Activated CD8-positive, alpha-beta T cell treated with anti-CD3 and anti-CD28 coated beads for 36 hours (primary cell): ENCODE measurements at places on chromosomes 11 and 22. TPM values are rescaled to one million over a fixed set of nuclear protein-coding genes. Genes with fewer than 3 reads are reported as not detected.

DNA sequence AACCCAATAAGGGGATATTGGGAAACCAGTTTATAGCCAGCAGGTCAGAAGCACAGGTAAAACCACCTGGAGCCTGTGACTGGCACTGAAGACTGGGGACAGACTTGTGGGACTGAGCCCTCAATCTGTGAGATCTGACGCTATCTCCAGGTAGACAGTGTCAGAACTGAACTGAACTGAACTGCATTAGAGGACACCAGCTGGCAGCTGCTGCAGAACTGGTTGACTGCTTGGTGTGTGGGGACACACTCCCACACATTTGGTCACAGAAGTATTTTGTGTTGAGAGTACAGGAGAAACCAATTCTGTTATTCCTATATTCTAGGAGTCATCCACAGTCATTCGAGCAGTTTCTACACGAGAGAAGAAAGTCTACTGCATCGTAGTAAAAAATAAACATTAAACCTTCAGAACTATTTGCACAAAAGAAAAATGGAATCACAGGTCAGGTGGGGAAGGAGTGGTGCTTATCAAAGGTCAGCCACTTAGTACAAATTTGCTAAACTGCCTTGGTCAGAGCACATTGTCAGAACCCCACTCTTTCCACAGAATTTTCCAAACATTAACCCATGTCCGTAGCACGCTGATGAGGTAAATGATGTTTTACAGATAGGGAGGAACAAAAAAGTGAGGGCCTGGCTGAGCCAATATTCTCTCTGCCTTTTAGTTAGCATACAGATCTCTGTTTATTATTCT lies 77.2 kb downstream of the SIK3 start:
- peaks cover 72% of the 10 kb centered on the region for H3K4me1 ChIP-seq
- no peak overlapping the region for H3K4me3 ChIP-seq
- DNase-seq = peak; percentile 37
- no peaks in the 10 kb centered on the region for H3K27me3 ChIP-seq
- peak overlapping the region; percentile 63 for H3K27ac ChIP-seq

GRCh38 chr22:27270818-27271510 lies 530.6 kb downstream of the MN1 start:
- no peak overlapping the region for H3K27ac ChIP-seq
- DNase-seq = no peak
- no peaks in the 10 kb centered on the region for H3K36me3 ChIP-seq
- H3K4me1 ChIP-seq = no peaks in the 10 kb centered on the region

GRCh38 chr11:73758451-73758850 lies 2.4 kb downstream of the RAB6A start:
- DNase-seq = no peak
- peaks cover 11% of the 10 kb centered on the region for H3K36me3 ChIP-seq
- H3K27me3 ChIP-seq = no peaks in the 10 kb centered on the region
- peak overlapping the region; percentile 87 for H3K4me3 ChIP-seq

DNA sequence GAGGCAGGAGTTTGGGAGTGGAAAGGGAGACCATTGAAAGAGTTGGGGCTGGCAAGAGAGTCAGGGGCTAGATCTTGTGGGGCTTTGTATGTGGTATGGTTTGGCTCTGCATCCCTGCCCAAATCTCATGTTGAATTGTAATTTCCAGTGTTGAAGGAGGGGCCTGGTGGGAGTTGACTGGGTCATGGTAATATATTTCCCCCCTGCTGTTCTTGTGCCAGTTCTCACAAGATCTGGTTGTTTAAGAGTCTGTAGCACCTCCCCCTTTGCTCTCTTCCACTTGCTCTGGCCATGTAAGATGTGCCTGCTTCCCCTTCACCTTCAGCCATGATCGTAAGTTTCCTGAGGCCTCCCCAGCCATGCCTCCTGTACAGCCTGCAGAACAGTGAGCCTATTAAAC lies 10.1 kb upstream of the RAB3IL1 start:
- no peak overlapping the region for H3K4me3 ChIP-seq
- H3K36me3 ChIP-seq = no peaks in the 10 kb centered on the region
- H3K27ac ChIP-seq = no peak overlapping the region
- peaks cover 3% of the 10 kb centered on the region for H3K27me3 ChIP-seq

GRCh38 chr11:112459001-112459400 lies 198.3 kb upstream of the PLET1 start:
- H3K36me3 ChIP-seq = no peaks in the 10 kb centered on the region
- no peaks in the 10 kb centered on the region for H3K4me1 ChIP-seq
- H3K4me3 ChIP-seq = no peak overlapping the region
- peaks cover 2% of the 10 kb centered on the region for H3K27me3 ChIP-seq

DNA sequence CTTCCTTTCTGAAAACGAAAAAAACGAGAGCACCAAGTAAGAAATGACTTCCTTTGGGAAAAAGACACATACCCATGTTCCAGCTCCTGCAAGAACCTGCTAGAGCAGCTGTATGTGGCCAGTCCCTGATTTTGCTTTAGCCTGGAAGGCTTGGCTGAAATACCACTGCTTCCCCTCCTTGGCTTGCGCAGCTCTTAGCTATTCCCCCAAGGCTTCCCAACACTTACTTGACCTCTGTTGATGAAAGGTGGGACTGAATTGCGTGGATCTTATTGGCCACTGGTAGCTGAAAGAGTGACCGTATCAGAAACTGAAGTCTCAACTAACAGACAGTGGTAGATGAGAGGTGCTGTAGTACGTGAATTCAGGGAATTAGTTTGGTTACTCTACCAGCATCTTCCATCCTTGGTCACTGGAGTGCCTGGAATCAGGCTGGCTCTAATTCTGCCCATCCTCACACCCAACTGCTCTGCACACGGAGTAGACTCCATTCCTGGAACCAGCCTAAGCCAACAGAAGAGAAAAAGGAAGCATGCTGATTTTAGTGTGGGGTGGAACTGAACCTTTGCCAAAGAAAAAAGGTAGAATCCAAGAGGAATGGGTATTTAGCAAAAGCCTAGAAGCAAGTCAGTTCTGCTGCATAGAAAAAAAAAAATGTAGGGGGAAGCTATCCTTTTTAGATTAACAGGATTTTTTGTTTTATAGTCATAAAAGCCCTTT lies 73.8 kb upstream of the CRTAM start:
- H3K4me1 ChIP-seq = peaks cover 8% of the 10 kb centered on the region
- no peak overlapping the region for H3K4me3 ChIP-seq
- no peak for DNase-seq
- H3K36me3 ChIP-seq = peaks cover 1% of the 10 kb centered on the region

DNA sequence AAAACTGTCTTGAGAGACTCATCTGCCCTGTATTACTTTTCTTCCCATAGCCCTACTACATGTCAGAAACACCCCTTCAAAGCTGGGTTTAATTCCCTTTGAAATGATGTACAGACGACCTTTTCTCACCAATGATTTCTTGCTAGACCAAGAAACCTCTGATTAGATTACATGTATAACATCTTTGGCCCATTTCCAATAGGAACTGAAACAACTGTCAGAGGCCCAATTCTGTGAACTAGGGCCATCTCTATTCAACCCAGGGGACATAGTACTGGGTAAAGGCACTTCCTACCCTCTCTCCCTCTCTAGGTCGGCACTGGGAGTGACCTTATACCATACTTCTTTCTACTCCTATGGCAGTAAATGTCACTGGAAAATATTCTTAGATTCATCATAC lies 19.4 kb downstream of the NPAT start:
- peaks cover 70% of the 10 kb centered on the region for H3K4me1 ChIP-seq
- H3K27ac ChIP-seq = peak overlapping the region; percentile 34
- H3K36me3 ChIP-seq = peaks cover 75% of the 10 kb centered on the region
- H3K27me3 ChIP-seq = no peaks in the 10 kb centered on the region
- no peak overlapping the region for H3K4me3 ChIP-seq

GRCh38 chr11:114049050-114049449 lies 10.5 kb upstream of the ZBTB16 start:
- DNase-seq = no peak
- no peaks in the 10 kb centered on the region for H3K36me3 ChIP-seq

Gene TRPT1
- total RNA-seq = 41.5 TPM

Gene FOXR1
- total RNA-seq = not detected

GRCh38 chr22:43829904-43830851 lies 18.1 kb upstream of the EFCAB6 start:
- no peaks in the 10 kb centered on the region for H3K4me1 ChIP-seq
- H3K36me3 ChIP-seq = no peaks in the 10 kb centered on the region
- peaks cover 6% of the 10 kb centered on the region for H3K27me3 ChIP-seq

DNA sequence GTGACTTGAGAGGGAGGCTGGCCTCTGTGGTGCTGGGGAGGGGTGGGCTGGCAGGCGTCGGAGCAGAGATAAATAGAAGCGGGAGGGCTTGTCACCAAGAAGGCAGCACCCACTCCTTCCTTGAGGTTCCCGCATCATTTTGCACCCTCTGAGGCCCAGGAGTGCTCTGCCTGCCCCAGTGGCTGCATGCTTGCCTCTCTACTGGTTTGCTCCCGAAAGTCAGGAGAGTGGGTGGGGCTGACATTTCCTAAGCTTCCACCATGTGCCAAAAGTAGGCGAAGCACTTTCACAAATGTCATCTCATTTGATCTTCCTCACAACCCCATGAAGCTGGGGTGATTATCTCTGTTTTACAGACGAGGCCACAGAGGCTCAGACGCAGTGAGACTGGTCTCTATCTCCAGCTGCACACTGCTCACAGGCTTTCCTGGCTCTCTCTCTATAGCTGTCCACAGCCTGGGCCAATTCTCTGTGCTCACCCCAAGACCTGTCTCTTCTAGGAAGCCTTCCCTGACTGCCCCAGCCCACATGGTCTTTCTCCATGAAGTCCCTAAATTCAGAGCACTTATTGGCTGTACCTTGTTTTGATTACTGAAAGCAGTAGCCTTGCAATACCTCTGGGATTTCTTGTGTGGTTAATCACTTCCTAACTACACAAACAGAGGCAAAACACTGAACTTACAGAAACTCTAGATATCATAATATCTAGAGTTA lies 2.6 kb upstream of the UCP3 start:
- H3K4me1 ChIP-seq = peaks cover 92% of the 10 kb centered on the region
- DNase-seq = peak; percentile 76
- H3K27me3 ChIP-seq = no peaks in the 10 kb centered on the region
- peak overlapping the region; percentile 17 for H3K4me3 ChIP-seq
- H3K36me3 ChIP-seq = peaks cover 24% of the 10 kb centered on the region

DNA sequence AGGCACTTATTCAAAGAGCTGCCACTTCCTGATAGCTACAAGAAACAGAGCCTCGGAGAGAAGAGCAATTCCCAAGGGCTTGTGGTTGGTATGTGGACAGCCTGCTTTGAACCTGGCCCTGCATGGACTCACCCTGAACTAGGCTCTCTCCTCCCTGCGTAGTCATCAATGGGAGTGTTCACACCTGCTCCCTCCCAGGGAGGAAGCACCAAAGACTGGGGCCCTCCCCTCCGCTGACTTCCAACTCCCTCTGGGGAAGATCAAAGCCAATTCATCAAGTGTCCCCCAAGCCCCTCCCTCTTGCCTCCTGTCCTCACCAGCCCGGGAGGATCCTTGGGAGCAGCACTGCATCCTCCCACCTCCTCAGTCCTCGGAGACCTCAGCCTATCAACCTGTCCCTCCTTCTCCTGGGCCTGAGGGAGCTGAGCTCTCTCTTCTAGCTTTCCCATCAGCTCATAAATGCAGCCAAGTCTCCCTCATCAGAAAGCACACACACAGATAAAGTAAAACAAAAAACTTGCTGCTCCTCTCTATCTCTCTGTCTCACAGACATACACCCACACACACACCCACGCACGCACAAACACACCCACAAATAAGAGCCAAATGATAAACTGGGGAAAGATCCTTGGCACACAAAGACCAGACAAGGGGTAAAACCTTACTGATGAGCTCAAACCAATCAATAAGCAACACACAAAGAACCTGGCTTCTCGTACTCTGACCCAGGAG lies 3.3 kb downstream of the A4GALT start:
- H3K27ac ChIP-seq = no peak overlapping the region
- no peaks in the 10 kb centered on the region for H3K36me3 ChIP-seq
- DNase-seq = no peak
- H3K27me3 ChIP-seq = peaks cover 46% of the 10 kb centered on the region

GRCh38 chr11:129278586-129279319 lies 86.6 kb upstream of the ARHGAP32 start:
- peak overlapping the region; percentile 33 for H3K27ac ChIP-seq
- H3K36me3 ChIP-seq = no peaks in the 10 kb centered on the region
- peaks cover 31% of the 10 kb centered on the region for H3K4me1 ChIP-seq

DNA sequence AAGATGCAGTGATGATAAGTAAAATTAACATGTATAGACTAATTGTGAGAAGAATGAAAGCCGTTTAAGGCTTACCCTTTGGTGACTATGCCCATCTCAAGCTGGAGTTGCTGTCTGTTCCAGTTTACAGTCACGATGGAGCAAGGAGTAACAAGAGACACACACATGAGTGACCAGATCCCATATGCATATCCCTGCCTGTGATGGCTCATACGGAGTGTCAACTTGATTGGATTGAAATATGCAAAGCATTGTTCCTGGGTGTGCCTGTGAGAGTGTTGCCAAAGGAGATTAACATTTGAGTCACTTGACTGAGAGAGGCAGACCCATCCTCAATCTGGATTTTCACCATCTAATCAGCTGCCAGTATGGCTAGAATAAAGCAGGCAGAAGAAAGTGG lies 786.8 kb downstream of the FAM181B start:
- no peak overlapping the region for H3K4me3 ChIP-seq
- peaks cover 2% of the 10 kb centered on the region for H3K4me1 ChIP-seq
- no peaks in the 10 kb centered on the region for H3K27me3 ChIP-seq
- no peaks in the 10 kb centered on the region for H3K36me3 ChIP-seq
- DNase-seq = no peak
- H3K27ac ChIP-seq = no peak overlapping the region

Gene TMEM86A
- total RNA-seq = 0.34 TPM

GRCh38 chr11:43574949-43575912 lies 105.3 kb upstream of the HSD17B12 start:
- H3K4me3 ChIP-seq = no peak overlapping the region
- peaks cover 22% of the 10 kb centered on the region for H3K4me1 ChIP-seq
- DNase-seq = peak; percentile 53
- H3K36me3 ChIP-seq = peaks cover 1% of the 10 kb centered on the region

DNA sequence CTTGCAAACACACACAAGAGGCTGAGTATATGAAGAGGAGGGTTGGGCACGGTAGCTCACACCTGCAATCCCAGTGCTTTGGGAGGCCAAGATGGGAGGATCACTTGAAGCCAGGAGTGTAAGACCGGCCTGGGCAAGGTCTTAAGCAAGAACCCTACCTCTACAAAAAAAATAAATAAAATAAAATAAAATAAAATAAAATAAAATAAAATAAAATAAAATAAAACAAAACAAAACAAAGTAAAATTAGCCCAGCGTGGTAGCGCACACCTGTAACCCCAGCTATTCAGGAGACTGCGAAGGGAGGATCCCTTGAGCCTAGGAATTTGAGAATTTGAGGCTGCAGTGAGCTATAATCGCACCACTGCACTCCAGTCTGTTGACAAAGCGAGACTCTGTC lies 337.9 kb downstream of the SHANK2 start:
- no peak overlapping the region for H3K27ac ChIP-seq
- H3K36me3 ChIP-seq = no peaks in the 10 kb centered on the region
- H3K4me1 ChIP-seq = peaks cover 4% of the 10 kb centered on the region
- DNase-seq = no peak

Gene PGM2L1
- total RNA-seq = 5.9 TPM

Gene LDHA
- total RNA-seq = 2,418 TPM
